ENCODE measurements at places on chromosomes 5 and 9.
A peak's percentile ranks its signal among the peaks of the same experiment; 100 is the strongest.

- DNase-seq, result no peak
Observed at GRCh38 chr9:137315581-137316011, 13.5 kb upstream of the NRARP start.

- no peak for DNase-seq
Observed at GRCh38 chr9:14849851-14850250, 60.4 kb downstream of the FREM1 start.

DNA sequence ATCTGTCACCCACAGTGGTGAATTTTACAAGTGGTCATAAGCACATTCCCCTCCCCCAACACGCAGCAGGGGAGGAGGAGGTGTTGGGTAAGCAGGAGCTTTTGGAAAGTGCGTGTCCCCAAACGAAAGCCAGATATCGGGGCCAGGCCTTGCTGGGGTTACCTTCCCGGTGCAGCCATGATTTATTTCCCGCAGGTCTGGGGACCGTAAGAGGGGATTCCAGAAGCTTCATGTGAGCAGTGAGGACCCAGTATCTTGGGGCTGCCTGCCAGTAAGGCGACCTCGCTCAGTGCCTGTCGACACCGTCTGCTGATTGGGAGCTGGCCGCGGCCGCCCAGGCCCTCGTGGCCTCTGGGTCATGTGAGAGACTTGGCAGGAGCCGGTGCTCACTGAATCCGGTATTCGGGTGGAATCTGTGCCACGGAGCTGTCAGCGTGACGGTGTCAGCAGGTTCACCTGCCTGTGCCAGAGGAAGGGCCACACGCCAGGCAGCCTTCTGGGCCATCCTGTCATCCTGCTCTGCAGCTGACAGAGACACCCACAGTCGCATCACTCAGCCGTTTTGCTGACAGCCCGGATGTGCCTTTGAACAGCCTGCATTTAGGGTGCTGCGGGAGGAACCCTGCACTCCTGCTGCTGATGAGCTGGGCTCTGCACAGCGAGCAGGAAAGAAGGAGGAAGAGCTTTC is 37.3 kb downstream of the SEC61B start:
- peak; percentile 53 for DNase-seq

- DNase-seq, result no peak
Observed at GRCh38 chr9:18353473-18353872, 120.5 kb upstream of the ADAMTSL1 start.

DNA sequence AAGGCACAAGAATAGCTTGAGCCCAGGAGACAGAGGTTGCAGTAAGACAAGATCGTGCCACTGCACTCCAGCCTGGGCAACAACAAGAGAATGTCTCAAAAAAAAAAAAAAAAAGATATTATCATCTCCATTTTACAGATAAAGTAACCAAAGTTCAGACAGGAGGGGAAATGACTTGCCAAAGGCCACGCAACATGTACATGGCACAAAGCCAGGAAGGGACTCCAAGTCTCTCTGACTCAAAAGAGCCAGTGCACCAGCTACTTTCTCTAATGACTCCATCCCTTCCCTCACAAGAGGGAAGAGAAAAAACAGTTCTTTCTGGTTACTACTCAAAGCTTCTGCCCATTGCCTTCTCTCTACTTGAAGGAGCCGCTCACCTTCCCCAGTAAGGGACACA is 34.1 kb downstream of the SIL1 start:
- DNase-seq, result peak; percentile 25

GRCh38 chr5:142826093-142826492 is 55.9 kb downstream of the ARHGAP26 start:
- DNase-seq, result no peak

GRCh38 chr5:58048185-58048925 is 411.5 kb downstream of the PLK2 start:
- no peak for DNase-seq

- no peak for DNase-seq
Observed at GRCh38 chr9:118609355-118610044, 759.7 kb downstream of the BRINP1 start.

DNA sequence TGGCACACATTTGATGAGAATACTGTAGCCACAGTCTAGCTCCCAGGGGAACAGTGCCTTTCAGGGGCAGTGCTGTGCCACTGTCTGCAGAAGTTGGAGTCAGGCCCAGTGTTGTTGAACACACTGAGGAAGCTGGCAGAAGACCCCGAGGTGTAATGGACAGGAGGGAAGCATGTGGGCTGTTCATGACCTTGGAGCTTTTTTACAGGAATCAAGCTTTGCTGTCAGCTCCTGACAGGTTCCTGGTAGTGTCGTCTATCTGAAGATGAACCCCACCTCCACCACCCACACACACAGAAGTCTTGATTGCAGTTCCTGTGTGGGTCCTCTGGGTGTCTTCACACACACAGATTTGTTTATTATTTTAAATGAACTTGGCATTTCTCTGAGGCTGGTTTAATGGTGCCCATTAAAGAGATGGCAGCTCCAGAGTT is 40.3 kb upstream of the TNFAIP8 start:
- peak; percentile 70 for DNase-seq

- no peak for DNase-seq
Observed at GRCh38 chr9:19496321-19497050, 87.7 kb downstream of the ACER2 start.
